ENCODE measurements at places on chromosomes 5 and 9. TPM values are rescaled to one million over a fixed set of nuclear protein-coding genes. Genes with fewer than 3 reads are reported as not detected.
A peak's percentile ranks its signal among the peaks of the same experiment; 100 is the strongest.

DNA sequence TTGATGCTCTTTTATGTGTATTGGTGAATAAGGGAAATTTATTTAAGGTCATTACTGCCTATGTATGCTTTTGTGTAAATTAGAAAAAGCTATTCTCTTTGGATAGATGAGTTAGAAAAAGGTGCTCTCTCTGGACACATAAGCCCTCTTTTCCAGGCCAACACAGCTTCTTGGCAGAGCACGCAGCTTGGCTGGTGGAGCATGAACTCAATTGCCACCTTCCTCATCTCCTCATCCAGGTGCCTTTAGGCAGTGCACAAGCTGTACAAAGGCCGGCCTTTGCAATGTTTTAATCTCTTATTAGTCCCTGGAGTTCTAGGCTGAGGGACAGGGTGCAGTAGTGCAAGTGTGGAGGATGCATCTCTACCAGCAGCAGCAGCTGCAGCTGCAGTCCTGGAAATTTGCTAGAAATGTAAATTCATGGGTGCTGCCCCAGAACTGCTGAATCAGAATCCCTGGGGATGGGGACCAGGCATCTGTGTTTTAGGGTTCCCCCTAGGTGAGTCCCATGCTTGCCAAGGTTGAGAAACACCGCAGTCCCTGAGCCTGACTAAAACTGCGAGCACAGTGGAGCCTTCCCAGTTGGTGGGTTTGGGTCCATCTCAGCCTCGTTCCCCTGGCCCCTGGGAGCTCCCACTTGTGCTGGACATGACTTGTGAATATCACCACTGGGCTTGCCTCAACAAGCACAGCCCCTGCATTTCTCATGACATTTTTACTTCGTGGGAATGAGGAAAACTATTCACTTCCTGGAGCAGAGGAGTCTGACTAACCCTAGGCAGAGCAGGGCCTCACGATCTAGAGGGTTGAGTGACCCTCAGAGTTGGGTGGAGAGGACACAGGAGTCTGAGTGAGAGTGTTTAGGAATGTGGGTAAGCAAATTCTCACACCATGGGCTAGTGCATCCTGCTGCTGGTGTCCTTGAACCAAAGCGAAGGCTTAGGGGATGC lies 272.3 kb downstream of the ZSWIM6 start:
- no peak for DNase-seq

MARCOL gene
- not detected for total RNA-seq

OGN gene
- 0.55 TPM for total RNA-seq

DNA sequence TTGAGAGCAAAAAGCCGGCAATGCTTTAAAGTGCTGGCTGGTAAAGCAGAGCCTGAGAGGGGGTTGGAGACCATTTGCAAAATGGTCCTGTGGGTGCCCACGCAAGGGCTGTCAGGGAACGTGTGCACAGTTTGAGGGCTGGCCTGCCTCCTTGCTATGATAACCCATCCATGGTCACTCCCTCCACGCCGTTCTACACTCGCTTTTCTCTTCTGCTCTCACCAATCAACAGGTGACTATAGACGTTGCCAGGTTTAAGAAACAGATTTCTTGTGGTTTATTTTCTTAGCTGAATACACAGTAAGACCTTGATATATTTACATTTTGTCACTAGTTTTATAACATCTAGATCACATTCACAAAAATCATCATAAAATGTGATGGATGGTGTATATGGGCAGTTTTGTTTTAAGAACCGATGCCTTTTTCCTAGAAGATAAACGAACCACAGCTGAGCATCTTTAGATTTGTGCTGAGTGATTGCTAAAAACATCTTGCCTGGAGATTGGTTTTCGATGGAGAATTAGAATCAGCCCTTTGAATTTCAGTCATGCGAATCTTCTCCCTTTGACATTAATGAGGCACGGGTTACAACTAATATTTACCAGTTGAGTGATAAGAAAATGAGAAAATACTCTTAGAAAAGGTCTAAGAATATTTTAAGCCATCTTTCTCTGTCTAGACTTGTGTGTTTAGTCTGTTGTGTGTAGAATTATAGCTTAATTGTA lies 13.9 kb downstream of the MAP1B start:
- no peak for DNase-seq

GRCh38 chr5:143557061-143557818 lies 153.8 kb upstream of the NR3C1 start:
- no peak for DNase-seq

- DNase-seq: no peak
Measured at GRCh38 chr5:154227090-154227489, 36.6 kb downstream of the GALNT10 start.

DNA sequence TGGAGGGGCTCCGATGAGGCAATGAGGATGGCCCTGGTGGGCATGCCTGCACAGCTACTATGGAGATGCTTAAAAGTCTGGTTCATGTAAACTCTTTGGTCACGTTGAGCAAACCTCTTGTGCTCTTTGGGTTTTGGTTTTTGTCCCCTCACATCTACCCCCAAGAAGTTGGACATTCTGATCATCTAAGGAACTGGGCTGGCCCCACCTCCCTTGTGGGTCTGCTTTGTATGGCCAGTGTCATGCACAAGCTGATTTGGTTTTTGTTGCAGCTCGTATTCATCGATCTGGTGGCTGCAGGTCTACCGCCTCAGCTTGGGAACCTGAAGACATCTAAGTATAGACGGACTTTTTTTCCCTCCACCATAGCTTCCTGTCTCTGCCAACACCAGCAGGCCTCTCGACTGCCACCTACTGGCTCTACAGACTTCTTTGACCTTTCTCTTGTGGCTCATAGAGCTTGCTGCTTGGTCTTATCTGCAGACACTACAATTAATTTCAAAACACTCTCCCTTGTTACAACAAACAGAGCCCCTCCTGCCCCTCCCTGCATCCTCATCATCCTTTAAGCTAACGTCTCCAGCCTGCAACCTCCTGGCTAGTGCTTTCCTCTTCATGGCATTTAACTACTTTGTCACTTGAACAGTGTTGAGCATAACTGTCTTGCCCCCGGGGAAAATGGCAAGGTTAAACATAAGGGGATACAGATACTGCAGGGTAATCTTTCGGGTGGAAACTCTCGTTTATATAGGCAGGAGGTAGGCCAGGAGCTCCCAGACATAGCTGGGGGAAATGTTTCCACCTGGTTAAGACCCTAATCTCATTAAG lies 34.5 kb downstream of the TSTD2 start:
- DNase-seq: peak; percentile 68

- DNase-seq: no peak
Measured at GRCh38 chr9:83047839-83048775, 14.8 kb downstream of the RASEF start.

DNA sequence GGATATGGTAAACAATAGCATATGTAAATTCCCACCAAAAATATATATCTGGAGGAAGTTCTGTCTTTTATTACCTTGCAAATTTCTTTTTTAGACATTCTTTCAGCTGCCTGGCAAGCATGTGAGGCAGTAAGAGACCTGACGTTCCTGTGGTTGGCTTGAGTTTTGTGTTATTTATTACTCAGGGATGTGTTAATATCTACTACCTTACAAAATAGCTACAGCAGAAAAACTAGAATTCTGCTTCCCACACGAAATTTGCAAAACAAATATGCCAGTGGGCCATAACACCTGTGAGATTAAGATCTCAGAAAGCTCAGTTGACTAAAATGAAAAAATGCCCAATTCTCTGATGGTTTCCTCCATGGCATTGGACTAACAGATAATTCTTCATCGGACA lies 274.2 kb downstream of the TMEM167A start:
- no peak for DNase-seq

GRCh38 chr9:20651939-20652338 lies 29.6 kb upstream of the MLLT3 start:
- DNase-seq: no peak

DNA sequence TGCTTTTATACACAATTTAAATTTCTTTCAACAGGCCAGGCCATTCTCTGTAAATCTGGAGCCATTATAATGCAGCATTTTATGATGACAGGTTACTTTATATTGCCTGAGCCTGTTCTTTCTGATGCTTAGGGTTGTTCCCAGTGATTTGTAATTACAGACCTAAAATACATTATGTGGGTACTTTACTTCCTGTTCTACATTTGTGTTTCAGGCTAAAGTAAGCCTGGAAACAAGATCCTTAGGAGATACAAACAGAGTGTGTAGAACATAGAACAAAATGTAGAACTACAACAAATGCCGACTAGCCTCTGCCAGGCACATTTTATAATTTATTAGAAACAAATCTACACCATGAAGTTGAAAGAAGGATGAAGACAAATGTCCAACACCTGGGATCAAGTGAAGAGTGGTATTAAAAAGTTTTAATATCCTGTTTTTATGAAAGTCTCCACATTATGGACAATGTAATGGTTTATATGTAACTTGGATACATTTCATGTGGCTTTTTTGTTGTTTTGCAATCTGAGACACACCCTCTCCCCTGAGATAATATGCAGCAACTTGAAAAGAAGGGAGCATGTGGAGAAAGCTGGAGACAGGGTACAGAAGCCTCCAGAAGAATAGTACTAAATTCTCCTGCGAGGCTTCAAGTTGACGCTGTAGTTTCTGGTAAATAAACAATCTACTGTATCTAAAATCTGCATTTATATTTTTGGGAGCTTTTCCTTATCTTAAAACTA lies 46.9 kb downstream of the VCAN start:
- no peak for DNase-seq

GRCh38 chr9:119968836-119969707 lies 599.8 kb upstream of the BRINP1 start:
- peak; percentile 39 for DNase-seq

Data from pancreas (tissue), 10 donors.